ENCODE measurements at places on chromosomes 4 and X.

- DNase-seq: no peak
Measured at GRCh38 chr4:159837071-159837470, 734.2 kb downstream of the RAPGEF2 start.

DNA sequence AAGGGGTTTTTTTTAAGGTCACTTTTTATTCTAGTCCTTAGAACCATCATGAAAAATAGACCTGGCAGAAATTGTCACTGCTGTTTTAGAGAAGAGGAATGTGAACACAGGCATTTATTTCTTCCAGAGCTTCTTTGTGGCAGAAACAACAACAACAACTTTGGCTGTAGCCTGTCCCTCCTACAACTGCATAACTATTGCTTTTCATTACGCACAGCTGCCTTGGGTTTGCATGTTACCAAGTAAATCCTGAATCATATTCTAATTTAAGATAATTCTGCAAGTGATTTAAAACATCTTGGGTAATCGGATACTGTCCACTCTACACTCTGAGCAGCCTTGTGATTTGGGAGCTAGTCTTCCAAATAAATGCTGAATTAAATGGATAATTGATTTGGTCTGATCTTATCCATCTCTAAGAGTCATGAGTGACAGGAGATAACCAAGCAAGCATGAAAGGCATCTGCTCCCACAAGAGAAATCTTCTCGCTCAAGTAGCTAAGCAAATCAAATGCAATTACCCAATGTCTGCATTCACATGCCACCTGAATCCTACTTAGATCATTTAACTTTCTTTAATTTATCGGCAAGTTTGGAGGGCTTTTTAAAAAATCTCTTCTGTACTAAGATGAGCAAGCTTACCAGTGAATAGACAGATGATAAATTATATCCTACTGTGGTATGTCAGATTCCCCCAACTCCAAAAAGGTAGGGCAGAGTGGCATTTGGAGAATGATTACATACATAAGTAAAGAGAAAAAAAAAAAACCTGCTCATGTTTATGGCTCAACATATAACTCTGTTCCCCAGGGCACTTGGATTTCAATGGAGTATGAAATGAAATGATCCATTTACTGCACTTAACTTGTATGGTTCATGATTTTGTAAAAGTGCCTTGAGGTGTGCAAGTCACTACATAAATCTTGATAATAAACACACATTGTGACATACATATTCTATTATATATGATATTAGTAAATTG is 73.6 kb downstream of the EGF start:
- DNase-seq: no peak

DNA sequence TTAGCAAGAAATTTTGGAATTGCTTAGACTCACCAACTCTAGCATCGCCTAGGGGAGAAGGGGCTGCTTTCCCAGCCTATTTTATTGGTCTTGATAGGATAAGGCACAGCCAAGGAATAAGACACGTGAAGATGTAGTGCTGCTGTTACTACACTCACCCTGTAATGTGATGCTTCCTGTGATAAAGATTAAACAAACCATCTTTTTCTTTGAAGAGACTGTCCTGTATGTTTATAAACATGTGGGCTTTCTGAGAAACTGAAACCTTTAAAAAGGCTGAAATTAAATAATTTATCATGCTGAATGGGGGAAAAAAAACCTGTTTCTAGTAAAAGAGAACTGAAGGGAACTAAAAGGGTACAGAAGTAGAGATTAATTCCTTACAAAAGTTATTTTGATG is 13.2 kb downstream of the TAPT1 start:
- no peak for DNase-seq

- no peak for DNase-seq
Measured at GRCh38 chrX:9562851-9563250, 98.0 kb downstream of the TBL1X start.

- peak; percentile 38 for DNase-seq
Measured at GRCh38 chr4:17497890-17498523, 13.9 kb downstream of the QDPR start.

DNA sequence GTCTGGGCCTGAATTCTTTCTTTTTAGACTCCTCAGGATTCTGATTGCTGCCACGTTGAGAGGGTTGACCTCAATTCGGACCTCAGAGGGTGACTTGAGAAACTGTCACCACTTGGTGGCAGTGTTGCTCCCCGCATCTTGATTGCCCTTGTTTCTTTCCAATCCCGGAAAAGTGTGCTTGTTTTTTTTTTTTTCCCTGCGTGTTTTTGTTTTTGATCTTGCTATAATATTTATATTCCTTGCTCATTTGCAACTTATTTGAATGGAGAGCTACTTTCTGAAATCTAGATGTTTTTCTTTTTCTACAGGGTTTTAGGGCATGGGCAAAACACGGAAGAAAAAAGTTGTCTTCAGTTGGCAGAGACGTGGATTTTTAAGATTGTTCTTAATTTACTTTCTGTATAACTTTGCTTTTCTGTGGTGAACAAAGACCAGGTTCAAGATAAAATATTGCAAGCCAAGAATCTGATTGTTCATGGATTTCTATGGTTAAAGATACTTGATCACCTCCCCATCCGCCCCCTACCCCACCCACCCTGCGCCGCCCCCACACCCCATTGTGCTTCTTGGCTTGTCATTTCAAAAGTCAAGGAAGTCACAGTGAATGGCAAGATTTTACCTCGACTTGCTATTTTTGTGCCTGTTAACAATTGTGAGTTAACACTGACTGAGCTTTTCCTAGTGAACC is 102.0 kb downstream of the PTTG2 start:
- DNase-seq: no peak

GRCh38 chrX:68808686-68809357 is 20.0 kb upstream of the EFNB1 start:
- no peak for DNase-seq

GRCh38 chr4:20954541-20954940 is 254.3 kb downstream of the PACRGL start:
- no peak for DNase-seq

- DNase-seq: no peak
Measured at GRCh38 chr4:30630431-30630830, 89.7 kb upstream of the PCDH7 start.

DNA sequence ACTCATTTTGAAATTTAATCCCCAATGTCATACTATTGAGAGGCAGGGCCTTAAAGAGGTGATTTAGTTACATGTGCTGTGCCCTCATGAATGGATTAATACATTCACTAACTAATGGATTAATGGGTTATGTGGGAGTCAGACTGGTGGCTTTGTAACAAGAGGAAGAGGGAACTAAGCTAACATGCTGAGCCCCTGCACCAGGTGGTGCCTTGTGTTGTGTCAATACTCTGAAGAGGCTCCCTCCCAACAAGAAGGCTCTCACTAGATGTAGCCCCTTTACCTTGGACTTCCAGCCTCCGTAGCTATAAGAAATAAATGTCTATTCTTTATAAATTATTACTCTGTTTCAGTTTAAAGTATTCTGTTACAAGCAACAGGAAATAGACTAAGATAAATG is 411.9 kb upstream of the EMCN start:
- DNase-seq: no peak

- no peak for DNase-seq
Measured at GRCh38 chrX:20224814-20225487, 41.8 kb downstream of the RPS6KA3 start.

DNA sequence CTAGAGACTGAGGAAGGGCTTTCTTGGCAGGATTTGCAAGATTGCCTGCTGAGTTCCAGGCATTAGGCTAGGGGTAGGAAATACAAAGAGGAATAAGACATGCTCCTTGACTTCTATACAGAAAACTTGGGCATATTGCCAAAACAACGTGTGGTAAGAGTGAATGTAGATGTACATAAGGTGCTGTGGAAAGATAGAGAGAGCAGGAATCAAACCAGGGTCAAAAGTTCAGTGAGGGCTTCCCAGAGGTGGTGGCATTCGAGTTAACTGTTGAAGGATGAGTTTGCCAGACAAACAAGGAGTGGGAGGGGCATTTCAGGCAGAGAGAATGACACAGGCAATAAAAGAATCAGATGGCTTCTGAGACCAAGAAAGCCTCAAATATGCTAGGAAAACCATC is 187.9 kb downstream of the KDR start:
- DNase-seq: peak; percentile 66

DNA sequence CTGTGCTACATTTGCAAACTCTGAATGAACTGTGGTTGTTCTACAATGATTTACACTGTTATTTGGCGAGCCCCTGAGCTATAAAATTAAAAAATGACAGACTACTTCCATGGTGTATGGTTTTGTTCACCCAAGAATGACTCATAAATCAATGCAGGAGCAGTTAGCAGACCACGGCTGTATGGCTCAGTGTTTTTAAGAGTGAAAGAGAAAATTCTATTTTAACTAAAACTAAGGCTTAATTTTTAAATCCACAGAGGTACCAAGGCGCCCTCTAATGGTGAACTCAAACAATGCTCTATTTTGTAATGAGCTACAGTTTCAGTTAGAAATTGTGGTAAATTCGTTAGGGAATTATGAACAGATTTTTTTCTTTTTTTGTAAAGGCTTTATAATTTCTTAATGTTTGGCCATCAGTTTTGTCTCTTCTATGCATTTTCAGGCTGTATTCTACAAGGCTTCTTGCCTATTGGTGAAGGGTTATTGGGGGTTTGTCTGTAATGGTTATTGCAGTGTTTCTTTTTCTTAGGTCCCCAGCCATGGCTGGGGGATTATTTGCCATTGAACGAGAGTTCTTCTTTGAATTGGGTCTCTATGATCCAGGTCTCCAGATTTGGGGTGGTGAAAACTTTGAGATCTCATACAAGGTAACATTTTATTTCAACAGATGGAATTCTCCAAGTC is 32.5 kb downstream of the HMGB2 start:
- DNase-seq: no peak

GRCh38 chr4:185730387-185730786 is 81.6 kb downstream of the SORBS2 start:
- peak; percentile 61 for DNase-seq

- DNase-seq: no peak
Measured at GRCh38 chrX:17525762-17526555, 151.0 kb downstream of the NHS start.

DNA sequence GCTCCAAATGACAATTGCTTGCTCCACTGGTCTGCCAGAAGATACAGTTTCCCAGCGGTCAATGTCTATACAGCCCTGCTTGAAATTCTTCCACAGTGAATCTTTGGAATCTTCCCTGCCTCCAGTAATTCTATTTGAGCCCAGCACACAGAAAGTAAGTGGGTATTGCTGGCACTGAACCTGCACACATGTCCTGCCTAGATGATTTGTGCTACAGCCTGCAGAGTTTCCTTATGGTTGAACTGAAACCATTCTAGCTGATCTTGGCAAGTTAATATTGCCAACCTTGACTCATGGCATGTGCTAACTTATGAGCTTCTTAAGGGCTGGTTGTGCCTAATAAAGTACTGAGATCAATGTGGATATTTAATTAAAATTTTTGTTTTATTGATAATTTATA is 553.8 kb upstream of the GNPDA2 start:
- no peak for DNase-seq

DNA sequence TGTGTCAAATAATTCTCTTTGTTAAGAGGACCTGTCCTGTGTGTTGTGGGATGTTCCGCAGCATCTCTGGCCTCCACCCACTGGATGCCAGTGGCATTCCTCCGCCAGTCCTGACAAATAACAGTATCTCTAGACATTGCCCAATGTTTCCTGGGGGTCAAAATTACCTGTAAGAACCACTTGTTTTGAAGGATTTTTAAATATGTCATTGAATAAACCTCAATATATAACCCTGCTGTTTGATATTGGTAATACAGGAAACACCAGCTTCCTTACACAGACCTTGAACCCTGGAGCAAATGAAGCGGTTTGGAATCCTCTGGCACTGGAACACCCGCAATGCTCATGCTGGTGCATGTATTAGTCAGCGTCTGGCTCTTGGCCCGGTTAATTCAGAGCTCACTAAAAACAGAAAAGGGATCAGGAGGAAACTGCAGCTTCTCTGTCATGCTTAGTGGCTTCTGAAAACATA is 101.3 kb downstream of the TBL1X start:
- DNase-seq: no peak

DNA sequence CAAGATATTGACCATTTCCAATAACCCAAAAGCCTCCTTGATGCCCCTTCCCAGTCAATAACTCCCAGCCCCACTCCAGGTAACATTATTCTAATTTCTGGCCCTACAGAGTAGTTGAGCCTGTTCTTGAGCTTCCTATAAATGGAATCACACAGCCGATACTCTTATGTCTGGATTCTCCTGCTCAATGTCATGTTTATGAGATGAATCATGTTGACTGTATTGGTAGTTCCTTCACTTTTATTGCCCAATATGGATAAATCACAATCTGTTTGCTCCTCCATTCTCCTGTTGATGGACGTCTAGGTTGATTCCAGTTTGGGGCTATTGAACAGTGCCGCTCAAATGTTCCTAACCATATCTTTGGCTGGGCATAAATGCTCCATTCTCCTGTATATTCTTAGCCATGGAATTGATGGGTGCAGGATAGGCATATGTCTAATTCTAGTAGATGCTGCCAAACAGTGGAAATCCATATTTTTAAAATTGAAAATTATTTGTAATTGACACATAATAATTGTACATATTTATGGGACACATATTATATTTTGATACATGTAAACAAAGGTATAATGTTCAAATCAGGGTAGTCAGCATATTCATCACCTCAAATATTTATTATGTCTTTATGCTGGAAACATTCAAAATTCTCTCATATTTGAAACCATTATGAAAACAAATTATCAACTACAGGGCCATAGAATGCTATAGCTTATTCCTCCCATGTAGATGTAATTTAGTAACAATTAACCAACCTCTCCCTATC is 40.5 kb upstream of the SLC2A9 start:
- no peak for DNase-seq

DNA sequence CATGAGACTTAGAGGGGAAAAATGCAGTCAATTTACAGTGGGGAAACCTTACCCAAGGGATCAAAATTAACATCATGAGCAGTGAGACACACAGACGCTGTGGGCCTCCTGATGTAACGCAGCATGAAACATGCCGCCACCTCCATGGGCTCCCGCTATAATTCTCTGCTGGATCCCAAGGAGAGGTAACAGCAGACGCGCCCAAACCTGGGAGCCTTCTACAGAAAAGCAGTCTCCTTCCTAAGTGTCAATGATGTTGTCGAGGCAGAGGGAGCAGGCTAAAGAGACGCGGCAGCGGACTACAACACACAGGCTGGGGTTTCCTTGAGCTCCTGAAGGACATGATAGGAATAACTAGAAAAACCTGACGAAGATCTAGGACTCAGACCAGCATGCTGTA is 142.3 kb downstream of the AFAP1 start:
- DNase-seq: no peak

DNA sequence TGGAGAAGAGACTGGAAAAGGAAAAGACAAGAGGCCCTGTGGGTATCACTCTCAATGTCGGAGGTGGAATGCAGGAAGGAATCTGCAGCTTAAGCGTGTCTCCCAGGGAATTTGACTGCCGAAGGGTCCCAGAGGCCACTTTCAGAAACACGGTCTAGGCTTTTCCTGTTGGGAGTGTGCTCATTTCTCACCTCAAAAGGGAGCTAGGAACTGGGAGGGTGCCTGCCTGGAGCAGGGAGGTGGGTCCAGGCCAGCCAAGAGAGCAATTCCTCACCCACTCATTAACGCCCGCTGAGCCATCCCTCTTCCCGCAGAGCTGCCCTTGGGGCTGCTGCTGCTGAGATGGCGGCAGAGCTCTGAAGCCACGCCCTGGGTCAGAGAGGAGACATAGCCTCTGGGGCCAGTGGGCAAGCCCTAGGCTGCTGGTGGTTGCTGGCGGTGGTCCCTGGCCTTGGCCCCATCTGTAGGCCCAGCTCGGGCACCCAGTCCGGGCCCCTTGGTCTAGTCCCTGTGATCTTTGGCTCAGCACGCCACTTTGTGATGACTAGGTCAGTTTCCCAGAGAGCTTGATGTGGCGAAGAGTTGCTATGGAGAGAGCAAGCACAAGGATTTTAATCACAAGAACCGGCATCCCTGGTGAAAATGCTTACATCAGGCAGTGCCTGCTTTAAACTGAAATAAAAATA is 4.1 kb downstream of the ZNF185 start:
- no peak for DNase-seq

- no peak for DNase-seq
Measured at GRCh38 chr4:185117300-185117934, 25.6 kb upstream of the SLC25A4 start.
